ENCODE measurements at places on chromosomes 1 and 21.

GRCh38 chr1:19525607-19526545 is 40.5 kb upstream of the CAPZB start:
- no peak for DNase-seq

GRCh38 chr1:10353282-10353681 is 45.6 kb upstream of the PGD start:
- no peak for DNase-seq

DNA sequence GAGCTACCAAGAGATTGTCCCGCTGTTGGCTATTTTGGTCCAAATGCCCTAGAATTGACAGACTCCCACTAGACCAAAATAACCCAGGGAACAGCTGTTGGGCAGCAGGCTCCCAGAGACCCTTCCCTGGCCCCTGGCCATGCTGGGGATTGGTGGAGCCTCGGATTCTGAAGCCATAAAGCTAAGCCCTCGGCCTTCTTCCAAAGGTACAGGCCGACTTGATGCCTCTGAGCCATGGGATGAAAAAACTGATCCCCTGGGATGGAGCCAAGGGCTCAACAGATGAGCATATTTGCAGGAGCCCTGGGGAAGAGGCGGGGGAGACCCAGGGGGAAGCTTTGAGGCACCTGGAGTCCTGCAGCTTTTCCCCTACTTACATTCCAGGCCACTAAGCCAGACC is 1.0 kb upstream of the LRRC38 start:
- no peak for DNase-seq

- no peak for DNase-seq
Observed at GRCh38 chr1:164602480-164603093, 43.6 kb downstream of the PBX1 start.

DNA sequence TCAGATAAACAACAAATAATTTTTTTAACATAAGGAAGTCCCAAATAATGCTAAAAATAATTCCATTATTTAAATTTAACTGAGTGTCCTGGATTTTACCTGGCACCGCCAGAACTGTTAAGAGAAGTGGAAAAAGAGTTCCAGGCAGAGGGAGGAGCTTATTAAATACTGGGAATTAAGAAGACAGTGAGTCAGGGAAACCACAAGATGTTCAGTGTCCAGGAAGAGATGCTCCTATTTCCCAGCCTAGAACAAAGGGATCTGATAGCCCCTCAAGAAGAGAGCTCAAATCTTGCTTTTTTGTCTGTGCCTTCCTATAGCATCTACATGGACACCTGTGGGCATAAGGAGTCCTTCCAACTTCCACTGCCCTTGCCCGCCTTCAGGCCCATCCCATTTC is 85.9 kb downstream of the PGM1 start:
- no peak for DNase-seq

GRCh38 chr1:221567859-221568507 is 173.9 kb downstream of the DUSP10 start:
- no peak for DNase-seq

GRCh38 chr1:64912191-64912590 is 54.2 kb downstream of the JAK1 start:
- no peak for DNase-seq

DNA sequence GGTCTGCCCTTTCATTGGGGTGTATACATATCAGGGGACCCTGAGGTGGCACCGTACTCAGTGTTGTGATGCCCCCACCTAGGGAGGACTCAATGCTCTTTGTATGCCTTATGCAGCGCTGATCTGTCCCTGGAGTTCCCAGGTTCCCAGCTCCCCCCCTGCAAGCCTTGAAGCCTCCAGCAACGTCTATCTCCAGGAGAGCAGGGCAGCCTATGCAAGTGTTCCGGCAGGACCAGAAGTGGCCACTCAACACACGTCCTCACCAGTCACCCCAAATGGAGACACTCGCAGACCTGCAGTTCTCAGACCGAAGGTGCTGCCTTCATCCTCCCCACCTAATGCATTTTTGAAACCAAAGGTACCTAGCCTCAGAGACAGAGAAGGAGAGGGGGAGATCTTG is 25.2 kb upstream of the CNTN2 start:
- no peak for DNase-seq

- DNase-seq = no peak
Observed at GRCh38 chr1:66156144-66156543, 363.4 kb downstream of the PDE4B start.

DNA sequence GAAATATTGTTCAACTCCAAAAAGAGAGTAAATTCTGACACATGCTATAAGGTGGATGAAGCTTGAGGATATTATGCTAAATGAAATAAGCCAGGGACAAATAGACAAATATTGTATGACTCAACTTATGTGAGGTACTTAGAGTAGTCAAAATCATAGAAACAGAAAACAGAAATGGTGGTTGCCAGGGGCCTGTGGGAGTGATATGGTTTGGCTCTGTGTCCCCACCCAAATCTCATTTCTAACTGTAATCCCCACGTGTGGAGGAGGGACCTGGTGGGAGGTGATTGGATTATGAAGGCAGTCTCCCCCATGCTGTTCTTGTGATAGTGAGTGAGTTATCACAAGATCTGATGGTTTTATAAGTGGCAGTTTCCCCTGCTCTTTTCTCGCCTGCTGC is 24.7 kb upstream of the DISP1 start:
- DNase-seq = no peak

DNA sequence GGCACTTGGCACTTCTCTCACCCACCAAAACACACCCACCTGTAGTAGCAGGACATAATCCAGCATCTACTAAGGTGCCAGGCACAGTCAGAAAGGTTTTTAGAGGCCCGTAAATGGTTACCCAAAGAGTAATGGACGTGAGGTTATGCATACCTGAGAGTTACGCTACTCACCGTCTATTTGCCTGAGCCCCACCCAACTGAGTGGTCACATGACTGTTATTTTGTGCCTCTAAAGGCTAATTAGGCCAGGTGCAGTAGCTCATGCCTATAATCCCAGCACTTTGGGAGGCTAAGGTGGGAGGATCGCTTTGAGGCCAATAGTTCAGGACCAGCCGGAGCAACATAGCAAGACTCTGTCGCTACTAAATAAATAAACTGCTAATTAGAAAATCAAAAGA is 11.0 kb downstream of the LMX1A start:
- no peak for DNase-seq

- DNase-seq = no peak
Observed at GRCh38 chr21:15894596-15894995, 164.8 kb downstream of the USP25 start.

DNA sequence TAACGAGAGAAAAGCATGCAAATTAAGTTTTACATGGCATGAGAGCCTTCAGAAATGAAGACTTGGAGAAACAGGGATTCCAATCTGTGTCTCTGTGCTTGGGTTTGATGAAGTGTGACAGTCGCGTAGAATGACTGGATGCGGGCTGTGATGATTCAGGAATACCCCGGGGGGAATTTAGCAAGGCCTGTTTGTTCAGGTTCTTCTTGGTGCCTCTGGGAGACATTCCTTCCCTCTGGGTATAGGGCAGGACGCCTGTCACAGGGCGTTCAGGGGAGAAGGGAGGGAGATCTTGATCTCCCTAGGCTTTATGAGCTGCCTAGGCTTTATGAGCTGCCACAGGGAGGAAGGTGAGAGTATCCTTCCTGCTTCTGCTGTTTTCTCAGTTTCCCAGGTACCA is 36.6 kb downstream of the DOP1B start:
- no peak for DNase-seq

DNA sequence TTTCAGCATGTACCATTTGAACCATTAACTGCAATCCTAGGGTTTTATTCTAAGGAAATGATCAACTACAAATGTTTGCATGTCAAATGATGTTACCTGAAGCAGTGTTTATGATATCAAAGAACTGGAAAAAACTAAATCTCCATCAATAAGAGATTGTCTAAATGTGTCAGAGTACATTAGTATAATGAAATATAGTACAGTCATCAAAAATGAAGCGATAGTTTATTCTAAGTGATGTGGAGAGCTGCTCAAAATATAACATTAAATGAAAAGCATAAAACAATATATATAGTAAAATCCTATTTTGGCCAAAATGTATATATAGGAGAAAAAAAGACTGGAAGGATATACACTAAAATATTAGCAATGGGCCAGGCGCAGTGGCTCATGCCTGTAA is 24.0 kb downstream of the AKNAD1 start:
- DNase-seq = no peak

- DNase-seq = no peak
Observed at GRCh38 chr1:163842571-163842970, 520.8 kb downstream of the NUF2 start.

GRCh38 chr1:66598670-66599069 is 64.7 kb downstream of the SGIP1 start:
- no peak for DNase-seq

- DNase-seq = no peak
Observed at GRCh38 chr1:226661271-226661670, 77.8 kb downstream of the ITPKB start.

DNA sequence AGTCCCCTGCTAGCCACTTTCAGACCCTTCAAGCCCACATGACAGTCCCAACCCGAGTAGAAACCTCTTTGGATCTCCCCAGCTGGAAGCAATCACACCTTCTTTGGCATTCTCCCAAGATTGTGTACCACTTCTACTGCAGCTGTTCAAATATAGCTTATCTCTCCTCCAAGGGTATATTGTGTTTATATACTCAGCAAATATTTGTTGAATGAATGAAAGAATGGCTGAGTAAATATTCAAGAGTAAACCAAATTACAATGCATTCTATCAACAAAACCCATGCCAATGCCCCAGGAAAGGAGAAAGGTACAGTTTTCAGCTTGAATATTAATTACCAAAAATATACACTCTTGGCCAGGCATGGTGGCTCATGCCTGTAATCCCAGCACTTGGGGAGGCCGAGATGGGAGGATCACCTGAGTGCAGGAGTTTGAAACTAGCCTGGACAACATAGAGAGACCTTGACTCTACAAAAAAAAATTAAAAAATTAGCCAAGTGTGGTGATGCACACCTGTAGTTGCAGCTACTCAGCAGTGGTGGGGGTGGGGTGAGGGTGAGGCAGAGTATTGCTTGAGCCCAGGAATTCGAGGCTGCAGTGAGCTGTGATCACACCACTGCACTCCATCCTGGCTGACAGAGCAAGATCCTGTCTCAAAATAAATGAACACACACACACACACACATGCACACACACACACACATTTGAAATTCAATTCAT is 68.5 kb downstream of the NIBAN1 start:
- DNase-seq = no peak

DNA sequence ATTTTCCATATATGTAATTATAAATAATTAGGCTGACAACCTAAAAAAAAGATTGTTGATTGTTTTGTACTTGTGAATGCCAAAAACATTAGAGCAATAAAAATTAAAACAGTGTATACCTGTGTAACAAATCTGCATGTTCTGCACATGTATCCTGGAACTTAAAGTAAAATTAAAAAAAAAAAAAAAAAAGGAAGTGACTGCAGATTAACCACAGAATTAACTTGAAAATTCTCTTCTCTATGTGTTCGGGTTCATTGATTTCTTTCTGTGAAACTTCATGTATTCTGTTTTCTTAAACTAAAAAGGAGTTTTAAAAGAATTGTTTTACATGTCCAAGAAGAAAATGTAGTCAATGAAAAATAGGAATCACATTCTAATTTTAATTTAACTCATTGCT is 95.7 kb downstream of the FASLG start:
- DNase-seq = no peak

DNA sequence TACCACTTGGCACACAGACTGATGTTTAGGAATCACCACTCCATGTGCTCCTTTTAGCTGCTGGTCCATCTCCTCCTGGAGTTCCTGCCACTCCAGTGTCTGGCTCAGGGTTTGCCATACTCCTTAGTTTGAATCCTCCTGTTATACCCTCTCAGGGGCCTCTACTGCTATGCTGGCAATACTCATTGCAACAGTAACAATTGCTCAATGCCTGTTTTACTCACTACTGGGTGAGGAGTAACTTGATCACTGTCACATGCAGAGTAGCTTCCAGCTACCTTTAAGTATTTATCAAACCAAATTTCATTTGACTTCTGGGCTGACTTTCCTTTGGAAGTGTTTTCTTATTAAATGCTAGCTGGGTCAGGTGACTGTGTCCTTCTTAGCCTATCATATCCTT is 107.2 kb upstream of the WLS start:
- DNase-seq = no peak

Measured in activated T-helper 1 cell treated with anti-CD3 and anti-CD28 coated beads, Interleukin-2, amount 50 U/mL, for 16 hours (primary cell).